ENCODE measurements at places on chromosomes 11 and 22.

DNA sequence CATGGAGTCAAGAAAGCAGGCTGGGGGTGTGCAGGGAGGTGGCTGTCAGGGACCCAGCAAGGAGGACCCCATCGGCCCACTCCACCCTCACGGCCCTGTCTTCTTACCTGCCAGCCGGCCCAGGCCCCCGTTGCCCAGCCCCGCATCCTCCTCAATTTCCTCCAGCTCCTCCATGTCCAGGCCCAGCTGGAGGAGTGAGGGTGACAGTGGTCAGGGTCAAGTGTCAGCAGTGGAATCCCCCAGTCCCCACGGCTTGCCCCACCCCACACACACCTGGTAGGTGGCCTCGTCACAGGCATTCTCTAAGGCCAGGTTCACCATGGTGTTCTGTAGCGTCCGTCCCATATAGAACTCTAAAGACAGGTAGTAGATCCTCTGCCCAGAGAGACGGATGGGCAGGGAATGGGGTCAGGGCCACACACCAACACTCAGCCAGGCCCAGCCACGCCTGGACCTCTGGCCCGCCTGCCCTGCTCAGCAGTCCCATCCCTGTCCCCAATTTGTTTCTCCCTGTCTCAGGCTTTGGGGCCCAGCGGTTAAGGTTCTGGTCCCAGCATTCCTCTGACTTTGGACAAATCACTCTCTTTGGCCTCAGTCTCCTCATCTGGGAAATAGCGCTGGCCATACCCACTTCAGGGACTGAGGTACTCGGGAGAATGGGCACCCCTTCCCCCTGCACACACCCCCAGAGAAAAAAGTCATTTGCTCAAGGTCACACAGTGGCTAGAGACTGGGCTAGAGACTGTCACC lies 1.3 kb downstream of the PYGM start:
- DNase-seq: no peak

GRCh38 chr22:29717789-29718188 lies 2.0 kb upstream of the CABP7 start:
- no peak for DNase-seq

DNA sequence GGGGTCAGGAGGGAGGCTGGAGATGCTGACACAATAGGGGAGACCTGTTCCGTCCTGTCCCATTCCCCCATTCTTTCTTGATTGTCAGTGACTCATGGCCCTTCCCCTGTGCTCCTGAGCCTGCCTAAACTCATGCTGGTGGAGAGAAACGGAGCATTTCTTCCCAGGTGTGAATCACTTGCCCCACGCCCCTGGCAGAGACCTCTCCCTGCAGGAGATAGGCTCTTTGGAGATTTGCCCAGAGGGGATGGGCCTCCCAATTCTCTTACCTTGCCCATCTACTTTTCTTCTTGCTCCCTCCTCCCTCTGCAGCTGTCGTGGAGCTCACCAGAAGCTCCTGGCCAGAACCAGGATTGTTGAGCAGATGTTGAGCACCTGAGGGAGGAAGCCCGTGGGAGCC lies 121.9 kb upstream of the OR9Q1 start:
- no peak for DNase-seq

- no peak for DNase-seq
These were observed 6.6 kb upstream of the MS4A12 start for GRCh38 chr11:60485987-60486386.

DNA sequence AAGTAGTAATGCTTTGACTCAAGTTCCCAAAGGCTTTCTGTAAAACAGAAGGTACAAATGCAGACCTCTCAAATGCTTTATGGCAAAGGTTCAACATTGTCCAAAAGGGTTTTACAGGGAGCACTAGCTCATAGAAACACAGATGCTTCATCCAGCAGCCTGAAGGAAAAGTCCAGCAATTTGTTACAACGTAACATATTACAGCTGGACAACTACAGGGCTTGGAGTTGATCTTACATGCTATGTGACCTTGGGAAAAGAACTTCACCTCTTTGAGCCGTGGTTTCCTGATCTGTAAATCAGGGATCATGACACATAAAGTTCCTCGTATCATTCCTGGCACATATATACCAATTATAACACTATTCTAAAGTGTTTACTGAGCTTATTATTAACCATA lies 84.9 kb downstream of the DDIAS start:
- no peak for DNase-seq

- DNase-seq: no peak
These were observed at the start of gene OSBP2 for GRCh38 chr22:30694640-30695350. Gene OSBP2 (plus strand): TSS chr22:30694874. CDS start chr22:30694910, 36 bp downstream.

- DNase-seq: no peak
These were observed 44.1 kb upstream of the SC5D start for GRCh38 chr11:121248496-121248895.

DNA sequence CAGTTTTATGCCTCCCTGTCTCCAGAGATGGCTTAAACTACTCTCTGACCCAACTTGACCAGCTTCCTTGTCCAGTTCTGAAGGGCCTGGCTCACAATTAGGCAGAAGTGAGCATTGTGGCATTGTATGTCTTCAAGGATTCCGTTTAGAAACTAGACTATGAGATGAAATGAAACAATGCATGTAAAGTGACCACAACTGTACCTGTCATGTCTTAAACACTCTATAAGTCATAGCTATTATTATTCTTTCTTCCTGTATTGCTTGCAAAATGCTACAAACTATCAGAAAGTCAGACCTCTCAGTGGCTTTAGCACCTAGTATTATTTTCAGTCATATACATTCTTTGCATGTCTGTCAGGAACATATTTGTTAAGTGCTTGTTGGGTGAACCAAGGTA lies 127.9 kb upstream of the MTMR2 start:
- no peak for DNase-seq

GRCh38 chr11:78916759-78917158 lies 342.1 kb upstream of the NARS2 start:
- no peak for DNase-seq

DNA sequence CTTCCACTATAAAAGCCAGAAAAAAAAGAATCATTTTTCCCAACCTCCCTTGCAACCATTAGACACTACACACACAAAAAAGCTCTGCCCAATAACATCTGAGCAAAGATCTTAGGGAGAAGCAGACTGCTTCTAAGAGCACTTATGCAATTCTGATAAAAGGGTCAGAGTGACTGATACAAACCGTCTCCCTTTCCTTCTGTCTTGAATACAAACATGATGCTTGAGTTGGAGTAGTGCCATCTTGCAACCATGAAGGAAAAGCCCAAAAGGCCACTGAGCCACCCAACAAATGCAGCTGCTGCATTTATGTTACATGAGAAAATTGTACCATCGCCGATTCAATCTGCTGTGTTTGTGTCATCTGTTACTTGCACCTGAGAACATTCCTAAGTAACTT lies 47.6 kb upstream of the EED start:
- DNase-seq: no peak

- DNase-seq: no peak
These were observed 703.3 kb upstream of the CCDC179 start for GRCh38 chr11:23563591-23563990.

DNA sequence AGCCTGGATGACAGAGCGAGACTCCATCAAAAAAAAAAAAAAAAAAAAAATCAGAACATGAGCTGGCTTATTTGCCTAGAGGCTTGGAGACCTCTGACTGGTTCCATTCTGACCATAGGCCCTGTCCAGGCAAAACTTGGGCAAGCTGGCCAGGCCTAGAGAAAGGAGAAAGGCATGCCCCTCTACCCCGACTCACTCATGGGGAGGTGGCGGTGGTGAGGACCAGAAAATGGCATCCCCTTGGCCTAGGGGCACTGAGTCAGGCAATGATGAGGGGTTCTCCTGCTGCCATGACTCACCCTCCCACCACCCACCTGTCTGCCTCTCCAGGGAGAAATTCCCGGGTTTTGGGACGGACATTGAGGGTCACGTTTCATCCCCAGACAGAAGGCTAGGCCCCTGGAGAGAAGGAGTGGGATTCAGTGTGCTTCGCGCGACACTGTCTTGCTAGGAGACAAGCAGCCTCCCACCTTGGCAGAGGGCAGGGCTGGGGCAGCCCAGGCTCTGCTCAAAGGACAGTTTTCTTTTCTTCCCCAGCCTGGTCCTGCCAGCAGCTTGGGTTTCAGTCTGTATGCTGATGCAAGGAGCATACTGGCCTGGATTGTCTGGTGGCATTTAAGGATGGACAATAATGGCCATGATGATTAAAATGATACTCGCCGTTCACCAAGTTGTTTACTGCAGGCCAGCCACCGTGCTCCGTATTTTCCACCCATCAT lies 17.2 kb downstream of the TOB2 start:
- DNase-seq: no peak

DNA sequence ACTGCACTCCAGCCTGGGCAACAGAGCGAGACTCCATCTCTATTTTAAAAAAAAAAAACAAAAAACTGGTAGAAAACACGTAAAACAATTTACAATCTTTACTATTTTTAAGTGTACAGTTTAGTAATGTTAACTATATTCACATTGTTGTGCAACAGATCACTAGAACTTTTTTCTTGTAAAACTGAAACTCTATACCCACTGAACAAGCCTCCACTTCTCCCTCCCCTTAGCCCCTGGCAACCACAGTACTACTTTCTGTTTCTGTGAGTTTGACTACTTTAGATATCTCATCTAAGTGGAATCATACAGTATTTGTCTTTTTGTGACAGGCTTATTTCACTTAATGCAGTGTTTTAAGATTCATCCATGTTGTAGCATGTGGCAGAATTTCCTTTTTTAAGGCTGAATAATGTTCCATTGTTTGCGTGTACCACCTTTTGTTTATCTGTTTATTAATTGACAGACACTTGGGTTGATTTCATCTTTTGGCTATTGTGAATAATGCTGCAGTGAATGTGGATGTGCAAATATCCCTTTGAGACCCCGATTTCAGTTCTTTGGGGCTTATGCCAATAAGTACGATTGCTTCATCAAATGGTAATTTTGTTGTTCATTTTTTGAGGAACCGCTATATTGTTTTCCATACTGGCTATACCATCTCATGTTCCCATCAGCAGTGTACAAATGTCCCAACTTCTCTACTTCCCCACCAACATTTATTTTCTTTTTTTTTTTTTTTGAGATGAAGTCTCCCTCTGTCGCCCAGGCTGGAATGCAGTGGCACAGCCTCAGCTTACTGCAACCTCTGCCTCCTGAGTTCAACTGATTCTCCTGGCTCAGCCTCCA lies 11.0 kb downstream of the DDB2 start:
- DNase-seq: no peak

DNA sequence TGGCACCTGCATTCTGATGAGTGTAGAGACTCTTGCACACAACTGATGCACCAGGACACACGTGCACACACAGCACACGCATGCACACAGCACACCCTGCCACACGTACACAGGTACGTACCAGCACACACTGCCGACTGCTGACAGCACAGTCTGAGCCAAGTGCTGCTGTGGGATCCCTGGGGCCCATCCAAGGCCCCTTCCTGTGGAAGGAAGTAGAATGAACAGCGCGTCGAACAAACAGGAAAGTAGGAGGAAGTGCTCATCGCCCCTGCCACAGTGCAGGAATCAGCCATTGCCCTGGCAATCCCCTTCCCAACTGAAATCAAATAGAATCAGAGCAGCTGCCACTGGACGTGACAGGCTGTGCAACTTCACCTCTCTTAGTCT lies 57.9 kb downstream of the CD82 start:
- no peak for DNase-seq

- DNase-seq: no peak
These were observed 85.9 kb upstream of the PLET1 start for GRCh38 chr11:112346586-112346985.

DNA sequence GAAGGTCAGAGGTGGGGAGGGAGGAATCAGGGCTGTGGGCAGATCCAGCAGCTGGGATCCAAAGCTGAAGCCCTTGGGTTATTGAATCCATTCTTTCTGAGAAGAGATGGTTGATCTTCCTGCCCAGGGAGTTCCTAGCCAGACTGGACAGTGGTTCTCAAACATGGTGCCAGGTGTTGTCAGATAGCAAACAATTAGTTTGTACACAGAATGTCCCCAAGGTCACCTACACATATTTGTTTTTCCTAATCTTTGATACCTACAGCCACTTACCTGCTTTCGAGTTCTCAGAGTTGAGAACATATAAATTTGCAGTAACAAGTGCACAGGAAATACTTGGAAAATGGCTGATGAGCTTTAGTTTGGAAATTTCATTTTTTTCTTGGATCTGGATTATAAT lies 54.5 kb downstream of the BMAL1 start:
- DNase-seq: no peak

GRCh38 chr11:68505596-68505995 lies 45.0 kb downstream of the PPP6R3 start:
- no peak for DNase-seq

DNA sequence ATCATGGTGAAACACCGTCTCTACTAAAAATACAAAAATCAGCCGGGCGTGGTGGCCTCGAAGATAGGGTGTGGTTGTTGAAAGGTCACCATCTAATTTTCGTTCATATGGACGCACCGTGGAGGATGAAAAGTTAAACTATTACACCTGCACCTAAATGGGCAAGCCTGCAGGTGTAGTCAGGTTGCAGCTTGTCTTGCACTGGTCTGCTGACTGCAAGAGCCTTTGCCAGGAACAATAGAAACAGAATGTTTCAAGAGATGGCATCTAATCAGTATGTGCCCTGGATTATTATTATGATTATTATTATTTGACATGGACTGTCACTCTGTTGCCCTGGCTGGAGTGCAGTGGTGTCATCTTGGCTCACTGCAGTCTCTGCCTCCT lies 908 bp downstream of the NADSYN1 start:
- no peak for DNase-seq

DNA sequence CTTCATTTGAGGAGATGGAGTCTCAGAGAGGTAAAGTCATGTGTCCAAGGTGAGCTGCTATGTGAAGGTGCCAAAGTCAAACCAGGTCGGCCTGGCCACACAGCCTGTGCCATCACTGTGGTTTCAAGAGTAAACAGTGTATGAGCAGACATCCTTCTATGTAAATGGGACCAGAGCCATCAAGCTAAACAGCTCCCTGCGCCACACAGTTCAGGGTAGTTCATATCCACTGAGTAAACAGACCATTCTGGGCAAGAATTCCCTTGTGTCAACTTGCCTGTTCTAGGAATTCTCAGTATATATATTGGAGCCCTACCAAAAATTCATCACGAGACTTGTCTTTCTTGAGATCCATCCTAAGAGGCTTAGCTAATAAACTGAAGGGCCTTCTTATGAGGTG lies 77.5 kb downstream of the AMOTL1 start:
- no peak for DNase-seq

GRCh38 chr11:10502065-10502680 lies 38.8 kb downstream of the RNF141 start:
- no peak for DNase-seq

Measured in NK-92 treated with Interleukin-12 subunit alpha and Interleukin-12 subunit beta, amount 100 ng/mL, for 24 hours (cell line).